GM23338 (cell line): ENCODE measurements at places on chromosomes 1 and 21. TPM values are rescaled to one million over a fixed set of nuclear protein-coding genes. Genes with fewer than 3 reads are reported as not detected.

DNA sequence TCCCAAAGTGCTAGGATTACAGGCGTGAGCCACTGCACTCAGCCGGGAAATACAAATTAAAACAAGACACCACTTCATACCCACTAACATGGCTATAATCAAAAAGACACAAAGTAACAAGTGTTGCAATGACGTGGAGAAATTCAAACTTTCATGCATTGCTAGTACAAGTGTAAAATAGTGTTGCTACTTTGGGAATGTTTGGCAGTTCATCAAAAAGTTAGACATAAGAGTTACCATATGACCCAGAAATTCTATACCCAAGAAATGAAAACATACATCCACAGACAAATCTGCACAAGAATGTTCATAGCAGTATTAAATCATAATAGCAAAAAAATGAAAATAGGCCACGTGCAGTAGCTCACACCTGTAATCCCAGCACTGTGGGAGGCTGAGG is 16.4 kb downstream of the FOXJ3 start:
- no peak for DNase-seq

GRCh38 chr1:34590211-34590623 is 164.6 kb upstream of the GJB5 start:
- peak; percentile 54 for DNase-seq

GRCh38 chr1:161190962-161191521 is 7.8 kb downstream of the ADAMTS4 start:
- DNase-seq = peak; percentile 45

- DNase-seq = no peak
Measured at GRCh38 chr1:29320156-29320940, 84.0 kb downstream of the PTPRU start.

DNA sequence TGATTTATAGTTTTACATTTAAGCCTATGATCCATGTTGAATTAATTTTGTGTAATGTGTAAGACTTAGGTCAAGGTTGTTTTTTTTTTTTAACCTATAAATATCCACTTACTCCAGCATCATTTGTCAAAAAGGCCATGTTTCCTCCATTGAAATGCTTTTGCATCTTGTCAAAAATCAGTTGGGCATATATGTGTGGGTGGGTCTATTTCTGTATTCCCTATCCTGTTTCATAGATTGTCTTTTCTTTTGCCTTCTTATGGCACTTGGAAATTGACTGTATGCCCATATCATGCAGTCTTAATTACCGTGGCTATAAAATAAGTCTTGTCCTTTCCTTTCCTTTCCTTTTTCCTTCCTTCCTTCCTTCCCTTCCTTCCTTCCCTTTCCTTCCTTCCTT is 138.2 kb downstream of the PRDM2 start:
- DNase-seq = no peak

DNA sequence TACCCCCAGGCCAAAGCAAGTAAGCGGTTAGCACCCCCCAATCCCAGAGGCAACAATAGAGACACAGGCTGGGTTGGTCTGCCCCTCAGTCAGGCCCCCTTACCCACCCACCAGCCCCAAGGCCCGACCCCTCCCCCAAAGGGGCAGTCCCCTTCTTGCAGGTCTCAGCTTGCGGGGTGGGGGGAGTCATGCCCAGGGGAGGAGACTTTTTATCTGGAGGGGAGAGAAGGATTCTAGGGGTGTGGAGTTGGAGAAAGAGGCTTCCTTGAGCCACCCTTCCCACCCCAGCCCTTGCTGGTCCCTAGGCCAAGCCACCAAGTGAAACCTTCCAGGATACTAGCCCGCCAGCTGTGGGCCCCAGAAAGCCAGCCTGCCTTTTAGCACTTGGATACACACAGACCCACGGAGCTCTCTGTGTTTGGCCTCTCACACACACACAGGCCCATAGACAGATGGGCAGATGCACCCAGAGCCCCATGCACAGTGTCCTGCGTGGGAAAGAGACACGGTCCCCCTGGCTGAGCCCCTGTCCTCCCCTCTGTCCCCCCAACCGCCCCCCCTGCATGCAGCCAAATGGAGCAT is 7.1 kb downstream of the TMEM54 start:
- DNase-seq = peak; percentile 48

GRCh38 chr21:44374601-44375280 is 21.3 kb downstream of the TRPM2 start:
- no peak for DNase-seq

GRCh38 chr1:154808909-154809262 is 61.2 kb downstream of the KCNN3 start:
- DNase-seq = no peak

DNA sequence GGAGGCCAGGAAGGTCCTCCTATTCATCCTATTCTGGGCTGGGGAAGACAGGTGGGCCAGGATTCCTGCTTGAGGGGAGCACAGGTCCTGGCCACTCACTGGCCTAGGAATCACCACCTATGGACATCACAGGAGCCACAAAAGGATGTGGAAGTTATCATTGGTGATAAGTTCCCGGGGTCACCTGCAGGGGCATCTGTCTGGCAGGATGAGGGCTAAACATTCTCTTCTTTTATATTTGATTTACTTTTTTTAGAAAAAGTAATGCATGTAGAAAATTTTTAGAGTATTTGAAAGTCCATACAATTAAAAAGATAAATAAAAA is 33.2 kb upstream of the KIAA0040 start:
- DNase-seq = no peak

DNA sequence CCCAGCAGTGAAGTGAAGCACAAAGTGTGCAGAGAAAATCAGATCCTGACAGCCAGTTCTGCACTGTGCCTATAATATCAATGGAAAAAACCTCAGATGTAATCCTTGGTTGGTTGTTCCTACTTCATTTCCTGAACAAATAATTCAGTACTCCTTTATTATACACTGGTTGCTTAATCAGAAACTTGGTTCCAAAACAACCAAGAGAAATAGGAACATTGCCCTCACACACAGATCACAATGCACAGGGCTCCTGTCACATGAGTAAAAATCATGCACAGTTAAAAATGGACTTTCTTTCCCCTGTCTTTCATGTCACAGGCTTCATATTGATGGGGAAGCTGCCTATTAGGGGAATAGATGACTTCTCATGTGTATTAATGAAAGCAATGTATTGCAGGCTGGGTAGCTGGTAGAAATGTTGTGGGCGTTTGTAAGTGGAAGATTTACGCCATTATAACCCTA is 9.7 kb downstream of the DNASE2B start:
- no peak for DNase-seq

GRCh38 chr21:46286648-46287002 is 483 bp downstream of the YBEY start:
- DNase-seq = no peak

DNA sequence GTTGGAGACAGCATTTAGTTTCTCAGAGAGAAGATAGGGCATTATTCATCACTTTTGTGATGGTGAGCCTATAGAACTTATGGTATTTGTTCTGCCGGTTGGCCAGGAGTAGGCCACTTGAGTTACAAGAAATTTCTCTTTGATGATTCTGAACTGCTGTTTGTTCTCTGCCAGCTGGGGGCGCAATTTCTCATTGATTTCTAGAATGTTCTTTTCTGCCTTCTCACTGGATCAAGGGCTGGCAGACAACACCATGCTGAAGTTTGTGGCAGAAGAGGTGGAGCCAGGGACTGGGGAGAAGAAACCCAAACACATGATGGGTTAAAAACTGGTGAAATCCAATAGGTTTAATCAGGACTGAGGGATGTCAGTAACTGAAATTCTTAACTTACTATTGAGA is 360.6 kb downstream of the FAM72C start:
- DNase-seq = peak; percentile 13

DNA sequence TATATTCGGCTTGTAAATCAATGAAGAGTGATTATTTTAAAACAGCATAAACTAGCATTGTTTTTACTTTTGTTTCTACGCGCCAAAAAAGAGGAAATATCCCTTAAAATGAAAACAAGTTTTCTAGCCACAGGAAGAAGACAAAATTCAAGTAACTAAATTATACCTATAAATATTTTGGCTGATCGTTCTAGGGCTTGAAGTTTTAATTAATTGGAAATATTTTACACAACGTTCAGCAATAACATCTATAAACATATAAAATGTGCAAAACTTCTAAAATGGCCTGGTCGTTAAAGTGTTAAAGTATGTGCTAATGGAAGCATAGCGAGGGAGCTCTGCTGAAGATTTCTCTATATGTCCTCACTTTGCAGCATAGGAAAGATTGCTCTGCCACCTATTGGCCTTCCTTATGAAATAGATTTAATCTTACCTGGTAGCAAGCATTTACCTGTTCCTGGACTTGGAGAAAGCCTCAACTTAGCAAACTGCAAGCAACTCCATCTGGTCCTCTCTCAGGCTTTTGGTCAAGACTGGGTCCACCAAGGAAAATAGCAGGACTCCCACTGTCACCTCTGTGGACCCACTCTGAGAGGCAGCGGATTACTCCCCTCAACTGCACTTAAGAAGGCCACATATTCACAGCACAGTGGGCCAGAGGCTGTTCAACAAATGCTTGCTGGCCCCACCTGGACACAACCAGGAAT is 351.3 kb upstream of the RUNX1 start:
- peak; percentile 71 for DNase-seq

DNA sequence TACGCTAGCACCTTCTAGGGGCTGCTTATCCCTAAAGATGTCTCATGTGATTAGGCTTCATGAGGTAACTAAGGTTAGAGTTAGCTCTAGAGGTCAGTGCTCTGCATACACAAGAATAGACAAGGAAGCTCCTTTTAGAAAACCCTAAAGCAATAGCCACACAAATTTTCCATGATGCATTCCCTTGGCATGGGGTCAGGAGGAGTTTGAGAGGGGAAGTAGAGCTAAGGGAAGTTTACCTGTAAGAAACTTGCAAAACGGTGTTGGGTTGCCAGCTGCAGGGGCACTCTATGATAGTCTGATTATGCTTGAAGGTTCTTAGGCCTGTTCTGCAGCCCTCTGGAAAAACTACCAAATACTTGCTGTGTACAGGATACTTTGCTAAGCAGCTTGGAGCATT is 39.0 kb upstream of the A3GALT2 start:
- DNase-seq = no peak

DNA sequence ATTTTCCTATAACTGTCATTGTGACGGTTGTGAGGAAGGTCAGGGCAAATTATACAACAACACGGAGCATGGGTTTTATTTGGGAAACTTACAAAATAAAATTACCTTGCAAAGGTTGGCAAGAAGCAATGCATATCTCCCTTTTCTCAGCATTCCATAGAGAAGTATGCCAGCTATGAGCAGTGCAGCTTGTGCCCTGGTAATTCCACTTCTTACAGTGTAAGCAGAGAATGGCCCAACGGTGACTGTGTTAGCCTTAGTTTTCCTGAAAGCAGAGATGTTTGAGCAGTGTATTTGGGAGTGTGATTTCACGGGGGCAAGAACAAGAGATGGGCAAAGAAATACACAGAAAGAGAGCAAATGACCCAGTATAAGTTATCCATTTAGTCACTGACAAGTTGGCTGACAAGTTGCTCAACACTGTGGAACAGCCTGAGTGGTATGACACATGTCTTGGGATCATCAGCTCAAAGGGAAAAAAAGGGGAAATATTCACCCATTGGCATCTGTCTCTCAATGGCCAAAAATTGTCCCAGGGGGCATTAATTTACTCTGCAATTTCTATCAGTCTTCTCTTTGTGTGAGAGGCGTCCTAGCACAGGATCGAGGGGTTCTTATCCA is 210.9 kb upstream of the NRIP1 start:
- DNase-seq = no peak

GRCh38 chr1:18526436-18527275 is 45.9 kb downstream of the KLHDC7A start:
- DNase-seq = no peak

DNA sequence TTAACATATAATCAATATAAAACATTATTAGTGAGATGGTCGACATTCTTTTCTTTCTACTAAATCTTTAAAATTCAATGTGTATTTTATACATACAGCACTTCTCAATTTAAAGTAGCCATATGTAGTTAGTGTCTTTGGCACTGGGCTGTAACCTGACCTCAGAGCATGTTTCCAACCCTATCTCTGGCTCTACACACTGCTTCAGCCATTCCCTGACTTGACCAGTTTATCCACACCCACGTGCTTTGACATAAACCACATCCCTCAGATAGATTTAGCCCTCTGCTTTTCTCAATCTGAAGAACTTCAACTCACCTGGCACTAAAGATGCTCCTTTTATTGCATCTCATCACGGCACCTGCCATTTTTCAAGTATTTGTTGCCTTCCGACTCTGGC is 58.3 kb downstream of the RGS2 start:
- no peak for DNase-seq

DNA sequence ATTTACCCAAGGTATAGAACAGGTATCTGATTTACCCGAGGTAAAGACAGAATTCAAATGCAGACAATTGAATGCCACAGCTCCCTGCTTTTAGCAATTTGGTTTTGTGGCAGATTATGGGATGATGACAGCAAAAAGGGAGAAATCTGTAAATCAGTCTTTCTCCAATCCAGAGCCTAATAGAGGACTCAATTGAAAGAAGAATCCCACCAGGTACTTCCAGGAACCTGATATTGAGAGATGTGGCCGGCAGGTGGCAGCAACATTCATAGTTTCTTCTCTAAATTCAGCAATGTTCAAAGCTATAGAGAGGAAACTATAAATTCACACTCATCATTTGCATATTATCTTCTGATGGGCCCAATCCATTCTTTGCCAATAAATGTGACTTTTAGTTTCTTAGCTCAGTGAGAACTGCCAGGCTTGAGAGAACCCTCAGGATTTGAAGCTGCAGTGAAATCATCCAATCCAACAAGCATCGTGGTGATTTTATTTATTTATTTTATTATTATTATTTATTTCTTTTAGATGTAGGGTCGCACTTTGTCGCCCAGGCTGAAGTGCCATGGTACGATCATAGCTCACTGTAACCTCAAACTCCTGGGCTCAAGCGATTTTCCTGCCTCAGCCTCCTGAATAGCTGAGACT is 9.8 kb upstream of the PHACTR4 start:
- DNase-seq = peak; percentile 88

- DNase-seq = no peak
Measured at GRCh38 chr1:63976006-63976405, 202.2 kb downstream of the ROR1 start.

DNA sequence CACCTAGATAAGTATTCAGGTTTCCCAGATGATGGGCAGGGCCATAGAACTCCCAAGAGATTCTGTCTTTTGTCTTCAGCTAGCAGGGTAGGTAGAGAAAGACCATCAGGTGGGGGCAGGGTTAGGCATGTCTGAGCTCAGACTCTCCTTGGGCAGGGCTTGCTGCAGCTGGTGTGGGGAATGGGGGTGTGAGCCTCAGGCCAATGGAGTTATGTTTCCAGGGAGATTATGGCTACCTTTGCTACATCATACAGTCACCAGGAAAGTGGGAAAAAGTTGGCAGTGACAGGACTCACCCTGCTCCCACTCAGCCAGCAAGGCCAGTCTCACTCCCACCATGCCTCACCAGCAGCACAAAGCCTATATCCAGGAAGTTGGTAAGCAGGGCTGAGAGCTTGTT is 77.8 kb downstream of the DRAM2 start:
- DNase-seq = no peak

GRCh38 chr21:32463367-32463766 is 50.9 kb downstream of the EVA1C start:
- DNase-seq = no peak

The SPATA21 gene
- total RNA-seq = 2.6 TPM in 1 of 2 replicates, not detected in the other

The KRTAP6-3 gene
- total RNA-seq = not detected in 2 replicates

The CFHR4 gene
- not detected in 2 replicates for total RNA-seq

The MAP1LC3C gene
- total RNA-seq = 1.1 and 1.7 TPM in 2 replicates

The SGIP1 gene
- 2.4 and 4.1 TPM in 2 replicates for total RNA-seq

The LCE1D gene
- total RNA-seq = not detected in 2 replicates

The BGLAP gene
- 0.42 and 2.7 TPM in 2 replicates for total RNA-seq
